M059J (cell line): ENCODE measurements at places on chromosomes 7 and 10.

DNA sequence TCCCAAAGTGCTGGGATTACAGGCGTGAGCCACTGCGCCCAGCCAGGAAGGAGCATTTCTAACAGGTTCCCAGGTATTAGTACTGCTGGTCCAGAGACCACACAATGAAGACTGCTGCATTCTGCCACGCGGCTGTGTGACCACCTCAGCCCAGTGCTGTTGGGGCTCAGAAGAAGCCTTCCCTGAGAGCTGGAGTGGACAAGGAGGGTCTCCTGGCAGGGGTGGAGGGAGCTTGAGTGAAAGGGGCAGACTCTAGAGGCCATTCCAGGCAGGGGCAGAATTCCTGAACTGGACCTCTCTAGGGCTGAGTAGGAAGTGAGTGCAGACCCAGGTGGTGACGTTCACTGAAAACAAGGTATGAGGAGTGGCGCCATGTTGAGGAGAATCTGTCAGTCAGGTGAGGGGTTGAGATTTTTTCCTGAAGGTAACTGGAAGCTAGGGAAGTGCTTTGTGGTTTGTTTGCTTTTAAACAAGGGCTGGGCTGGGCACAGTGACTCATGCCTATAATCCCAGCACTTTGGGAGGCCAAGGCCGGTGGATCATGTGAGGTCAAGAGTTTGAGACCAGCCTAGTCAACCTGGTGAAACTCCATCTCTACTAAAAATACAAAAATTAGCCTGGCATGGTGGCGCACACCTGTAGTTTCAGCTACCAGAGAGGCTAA, 67.6 kb downstream of the TACC2 start:
- DNase-seq, result peak; percentile 79

DNA sequence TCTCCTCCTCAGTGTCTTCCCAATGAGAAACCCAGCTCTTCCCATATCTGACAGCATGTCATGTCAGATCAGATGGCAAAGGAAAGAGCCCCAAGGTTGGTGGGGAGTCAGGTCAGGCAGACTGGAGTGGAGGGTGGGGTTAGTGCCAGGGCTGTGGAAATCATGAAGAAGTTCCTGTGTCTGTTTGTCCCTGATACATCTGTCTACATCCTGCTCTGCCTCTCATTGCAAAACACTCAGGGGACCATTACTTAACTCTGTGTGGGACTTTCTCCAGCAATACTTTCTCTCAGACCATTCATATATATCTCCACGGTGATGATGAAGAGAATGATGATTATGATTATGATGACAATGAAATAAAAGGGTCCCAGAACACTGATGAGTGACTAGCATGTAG, 3.3 kb downstream of the PRRT4 start:
- no peak for DNase-seq

DNA sequence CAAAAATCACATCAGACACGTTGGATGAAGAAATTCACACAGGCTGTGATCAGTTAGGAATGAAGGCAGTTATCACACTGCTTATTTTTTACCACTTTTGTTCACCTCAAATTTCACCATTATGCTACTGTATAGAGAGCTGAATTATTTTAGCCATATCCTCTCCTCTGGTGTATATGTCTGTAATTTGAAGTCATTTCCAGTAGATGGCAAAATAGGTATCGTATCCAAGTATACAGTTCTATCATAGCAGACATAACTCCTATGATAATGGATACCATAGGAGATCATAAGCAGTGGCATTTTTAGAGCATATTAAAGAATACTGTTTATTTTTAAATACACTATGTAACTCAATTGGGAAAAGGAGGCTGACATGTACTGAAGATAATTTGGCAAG, 909.7 kb downstream of the DNAJB9 start:
- DNase-seq, result no peak

DNA sequence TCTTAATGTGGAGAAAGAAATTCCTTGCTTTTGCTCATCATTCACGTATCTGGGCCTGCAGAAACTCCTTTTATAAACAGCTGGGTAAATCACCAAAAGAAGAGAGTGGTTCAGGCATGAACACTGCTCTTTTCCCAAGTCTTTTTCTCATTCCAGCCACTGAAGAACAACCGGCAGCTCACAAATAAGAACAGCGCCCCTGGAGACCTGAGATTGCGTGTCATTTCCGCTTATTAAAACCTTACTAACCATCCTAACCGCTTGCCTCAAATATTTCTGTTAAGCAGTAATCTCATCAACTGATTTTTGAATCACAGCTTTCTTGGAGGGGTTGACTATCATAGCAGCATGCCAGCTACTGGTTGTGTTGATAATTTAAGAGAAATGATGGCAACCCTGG, 213.0 kb upstream of the PLXNA4 start:
- no peak for DNase-seq

DNA sequence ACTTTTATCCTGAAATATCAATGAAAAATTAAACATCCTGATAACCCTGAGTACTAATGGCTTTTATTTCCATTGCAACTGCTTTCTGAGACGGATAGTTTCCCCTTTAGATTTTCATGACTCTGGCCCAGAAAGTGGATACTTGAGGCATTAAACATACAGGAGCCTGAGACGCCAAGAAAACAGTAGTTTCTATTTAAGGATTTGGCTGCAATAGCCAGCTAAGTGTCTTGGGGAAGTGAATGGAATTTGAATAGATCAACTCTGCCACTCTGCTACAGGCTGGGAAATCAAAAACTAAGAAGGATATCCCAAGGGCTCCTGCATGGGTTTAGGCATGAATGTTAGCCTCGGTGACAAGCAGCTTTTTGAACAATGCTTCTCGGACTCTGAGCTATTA, 24.7 kb upstream of the GPAM start:
- no peak for DNase-seq

- DNase-seq, result peak; percentile 56
These were observed 8.9 kb upstream of the NANOS1 start for GRCh38 chr10:119020627-119020946.

GRCh38 chr7:91496251-91496820, 232.1 kb downstream of the FZD1 start:
- DNase-seq, result no peak

- peak; percentile 31 for DNase-seq
These were observed 168.3 kb downstream of the CHRM2 start for GRCh38 chr7:137036768-137037167.

GRCh38 chr10:101827919-101828600, 9.8 kb upstream of the OGA start:
- DNase-seq, result no peak

- peak; percentile 33 for DNase-seq
These were observed 99.4 kb upstream of the TNS3 start for GRCh38 chr7:47681249-47681810.

GRCh38 chr7:136869991-136870865, 1.8 kb downstream of the CHRM2 start:
- peak; percentile 60 for DNase-seq

- DNase-seq, result no peak
These were observed 82.8 kb downstream of the CHST15 start for GRCh38 chr10:124010563-124011131.

DNA sequence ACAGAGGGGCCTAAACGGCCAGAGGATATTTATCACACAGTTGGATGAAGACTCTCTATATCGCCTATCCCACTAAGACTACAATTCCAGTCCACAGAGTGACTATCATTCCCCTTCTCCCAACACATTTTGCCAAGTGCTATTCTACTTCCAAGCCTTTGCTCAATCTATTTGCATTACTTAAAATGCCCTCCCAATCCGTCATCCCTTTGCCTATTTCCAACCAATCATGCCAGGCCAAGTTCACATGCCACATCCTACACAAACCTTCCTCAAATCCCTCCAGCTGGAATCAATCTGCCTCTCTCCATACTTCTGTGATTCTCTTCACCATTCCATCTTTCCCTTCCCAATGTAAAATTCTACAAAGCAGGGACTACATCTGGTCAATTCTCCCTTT, 38.2 kb downstream of the SMURF1 start:
- DNase-seq, result no peak

GRCh38 chr10:103549349-103549685, 55.8 kb downstream of the NEURL1 start:
- DNase-seq, result no peak

GRCh38 chr10:58574058-58574457, 61.4 kb downstream of the BICC1 start:
- no peak for DNase-seq

GRCh38 chr10:34428501-34428900, 386.6 kb downstream of the PARD3 start:
- DNase-seq, result no peak

- DNase-seq, result no peak
These were observed 167.2 kb upstream of the IMMP2L start for GRCh38 chr7:111729483-111729882.

DNA sequence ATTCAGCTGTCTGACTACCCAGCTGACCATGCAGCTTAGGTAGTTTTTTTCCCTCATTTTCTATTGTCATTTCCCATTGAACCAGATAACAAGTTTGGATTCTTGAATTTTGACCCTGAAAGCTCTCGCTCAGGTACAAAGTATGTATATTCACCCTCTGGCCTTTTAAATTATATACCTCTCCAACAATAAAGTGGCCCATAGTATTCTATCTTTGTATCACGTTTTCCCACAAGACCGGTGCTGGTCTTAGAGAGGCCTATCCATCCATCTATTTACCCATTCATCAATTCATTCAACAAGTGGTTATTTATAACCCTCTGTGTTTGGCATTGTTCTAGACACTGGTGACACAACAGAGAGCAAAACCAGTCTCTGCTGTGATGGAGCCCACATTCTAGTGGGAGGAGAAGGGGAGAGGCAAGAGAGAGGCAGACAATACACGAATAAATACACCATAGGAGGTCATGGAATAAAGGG, 35.2 kb upstream of the NPSR1 start:
- no peak for DNase-seq

GRCh38 chr7:111672901-111673300, 110.6 kb upstream of the IMMP2L start:
- no peak for DNase-seq

GRCh38 chr10:115355162-115355760, 262.1 kb downstream of the ATRNL1 start:
- DNase-seq, result peak; percentile 65

GRCh38 chr10:43803791-43804190, 155.1 kb upstream of the ZNF32 start:
- DNase-seq, result no peak

- no peak for DNase-seq
These were observed 28.7 kb downstream of the GHRHR start for GRCh38 chr7:30992414-30992813.

DNA sequence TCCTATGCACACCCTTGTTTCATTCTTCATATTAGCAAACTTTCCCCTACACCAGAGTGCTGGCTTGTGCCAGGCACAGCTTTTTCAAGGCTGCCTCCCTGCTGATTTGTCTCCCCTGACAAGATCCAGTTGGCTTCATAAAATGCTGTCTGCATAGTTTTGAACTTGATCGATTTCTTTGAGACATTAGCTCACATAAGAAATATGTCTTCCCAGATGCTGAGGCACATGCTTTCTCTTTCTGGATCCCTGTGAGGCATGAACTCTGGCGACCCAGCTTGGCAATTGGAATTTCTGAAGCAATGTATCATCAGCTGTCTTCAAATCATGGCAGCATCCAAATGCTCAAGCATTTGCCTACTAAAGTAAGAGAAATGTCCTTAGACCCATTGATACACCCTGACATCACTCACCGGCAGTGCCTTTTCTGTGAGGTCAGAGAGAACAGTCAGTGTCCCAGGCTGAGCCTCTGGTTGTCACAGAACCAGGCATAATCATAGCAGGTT, 616.4 kb upstream of the GHITM start:
- DNase-seq, result peak; percentile 18

DNA sequence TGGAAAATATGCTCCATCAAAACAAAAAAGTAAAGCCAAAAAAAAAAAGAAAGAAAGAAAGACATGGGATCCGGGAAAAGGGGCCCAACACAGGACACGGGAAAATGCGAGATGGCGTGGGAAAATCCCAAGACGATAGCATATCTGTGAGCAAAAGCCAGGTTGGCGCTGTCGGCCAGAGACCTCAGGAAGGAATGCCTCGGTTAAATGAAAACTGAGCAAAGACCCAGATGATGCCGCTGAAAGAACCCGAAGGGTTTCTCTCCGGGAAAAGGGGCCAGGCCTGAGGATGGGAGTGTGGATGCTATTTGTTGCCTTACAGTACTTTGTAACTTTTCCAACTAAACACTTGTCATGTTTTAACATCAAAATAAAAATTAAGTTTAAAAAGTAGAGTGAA, 49.5 kb upstream of the PPP2R2D start:
- no peak for DNase-seq

DNA sequence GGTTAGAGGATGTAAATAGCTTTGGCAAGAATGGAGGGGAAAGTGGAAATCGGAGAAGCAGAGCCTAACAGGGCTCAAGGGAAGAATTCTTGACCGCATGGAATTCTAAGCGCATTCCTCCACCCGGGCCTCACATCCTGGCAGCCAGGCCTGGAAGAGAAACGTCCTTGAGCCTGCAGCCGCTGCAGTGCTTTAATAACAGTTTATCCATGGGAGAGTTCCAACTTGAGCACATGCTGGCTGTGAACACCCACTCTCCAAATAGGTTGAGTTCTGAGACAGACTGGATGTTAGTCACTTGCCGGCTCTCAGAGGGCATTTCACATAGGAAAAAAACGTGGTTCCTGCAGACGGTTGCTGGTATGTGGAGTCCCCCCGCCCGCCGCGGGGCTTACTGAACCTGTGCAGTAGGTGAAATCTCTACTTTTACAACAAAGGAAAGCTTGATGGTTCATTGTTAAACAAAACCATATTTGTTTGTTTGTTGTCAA, 61.4 kb upstream of the STEAP1B start:
- DNase-seq, result peak; percentile 99

GRCh38 chr10:108616559-108617285, 1306.6 kb downstream of the XPNPEP1 start:
- no peak for DNase-seq

DNA sequence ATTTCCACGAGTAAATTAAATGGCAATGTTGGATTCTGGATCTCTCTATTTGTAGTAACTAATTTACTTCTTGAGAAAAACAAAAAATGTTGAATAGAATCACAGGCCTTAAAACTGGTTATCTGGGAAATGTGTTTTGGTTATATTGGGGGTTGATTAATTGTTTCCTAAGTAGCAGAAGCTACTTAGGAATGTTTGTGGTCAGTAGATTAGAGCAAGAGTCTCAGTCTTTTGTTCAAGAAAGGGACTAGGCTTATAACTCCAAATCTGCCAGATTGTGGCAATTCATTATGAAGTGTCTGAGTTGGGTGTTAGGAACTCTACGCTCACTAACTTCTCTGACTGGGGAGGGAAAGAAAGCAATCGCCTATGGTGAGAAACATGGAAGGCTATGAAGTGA, 244.3 kb upstream of the PHYHIPL start:
- peak; percentile 56 for DNase-seq

- peak; percentile 46 for DNase-seq
These were observed 844 bp downstream of the NRF1 start for GRCh38 chr7:129612112-129613015.

- DNase-seq, result no peak
These were observed 626 bp downstream of the PRPF18 start for GRCh38 chr10:13587391-13587790.

DNA sequence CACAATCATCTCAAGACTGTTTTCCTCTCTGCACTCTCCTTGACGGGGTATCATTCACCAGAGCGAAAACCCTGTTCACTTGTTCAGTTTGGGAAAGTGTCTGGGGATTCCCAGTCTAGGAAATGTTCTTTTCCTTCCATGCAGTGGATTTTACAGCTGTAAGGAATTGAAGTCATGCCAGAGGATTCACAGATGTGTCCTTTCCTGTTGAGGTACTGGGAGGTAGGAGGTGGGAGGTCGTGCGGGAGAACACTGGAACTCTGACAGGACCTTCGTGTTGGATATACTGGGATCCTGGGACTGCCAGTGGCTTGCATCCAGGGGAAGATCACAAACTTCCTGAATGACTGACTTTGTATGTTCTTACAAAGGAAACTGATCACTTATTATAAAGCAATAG, 185.5 kb downstream of the BMPER start:
- no peak for DNase-seq
